ENCODE measurements at places on chromosomes 4 and X.

GRCh38 chr4:141643557-141643956 is 7.2 kb downstream of the IL15 start:
- DNase-seq, result no peak

DNA sequence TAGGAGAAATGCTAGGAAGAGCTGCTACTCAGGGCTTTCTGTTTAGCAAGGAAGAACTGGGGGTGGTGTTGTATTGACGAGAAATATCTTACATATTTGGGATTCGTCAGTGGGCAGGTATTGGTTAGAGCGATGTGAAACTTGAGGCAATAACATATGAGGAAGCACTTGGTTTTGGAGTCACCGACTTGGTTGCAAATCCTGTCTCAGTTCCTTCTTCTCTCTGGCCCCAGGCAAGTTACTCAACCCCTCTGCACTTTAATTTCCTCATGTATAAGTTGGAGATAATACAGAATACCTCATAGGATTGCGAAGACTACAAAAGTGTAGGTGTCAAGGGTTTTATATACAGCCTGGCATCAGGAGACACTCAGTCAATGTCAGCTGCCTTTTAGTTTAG is 34.1 kb downstream of the GPAT3 start:
- DNase-seq, result no peak

DNA sequence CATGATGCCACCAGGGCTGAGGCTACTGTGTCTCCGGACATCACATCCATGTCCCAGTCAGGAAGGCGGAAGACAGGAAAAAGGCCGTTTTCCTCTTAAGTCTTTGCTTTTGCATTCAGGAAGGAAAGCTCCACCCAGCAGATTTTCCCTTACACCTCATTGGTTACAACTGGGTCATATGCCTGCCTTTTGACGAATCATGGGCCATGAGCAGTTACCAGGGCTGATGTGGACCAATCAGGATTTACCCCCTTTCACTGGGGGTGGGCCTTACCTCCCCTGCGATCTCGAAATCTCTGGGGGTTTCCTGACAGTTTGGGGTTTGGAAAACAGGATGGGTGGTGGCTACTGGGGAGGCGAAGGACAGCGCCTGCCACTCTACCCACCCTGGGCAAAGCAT is 52.5 kb upstream of the GRPEL1 start:
- DNase-seq, result peak; percentile 21

- peak; percentile 40 for DNase-seq
Observed at GRCh38 chr4:41196633-41197332, 17.6 kb downstream of the APBB2 start.

DNA sequence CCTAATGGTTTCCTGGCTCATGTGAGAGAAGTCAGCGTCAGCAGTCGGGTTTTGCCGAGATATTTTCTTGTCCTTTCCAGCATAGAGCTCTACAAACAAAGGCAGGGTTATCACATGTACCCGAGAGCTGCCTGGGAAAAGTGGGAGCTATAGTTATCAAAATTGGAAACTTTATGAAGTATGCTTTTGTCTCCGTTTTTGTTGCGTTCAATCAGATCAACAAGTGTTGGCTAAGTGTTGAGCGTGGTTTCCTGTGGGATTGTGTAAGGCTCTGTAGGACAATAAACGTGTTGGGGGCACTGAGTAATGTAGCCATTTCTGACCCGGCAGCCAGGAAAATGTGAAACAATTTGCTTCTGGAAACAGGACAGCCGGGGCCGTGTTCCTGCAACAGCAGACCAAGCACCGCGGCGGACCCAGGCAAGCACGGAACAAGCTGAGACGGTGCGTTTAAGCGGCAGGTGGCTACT is at the start of gene BMX:
TSS of gene BMX (plus strand) at position 311 of the 470 bp plus-strand sequence. CDS start 7,547 bp downstream, outside the sequence.
- no peak for DNase-seq

GRCh38 chr4:59455751-59456150 is 1744.4 kb upstream of the ADGRL3 start:
- DNase-seq, result no peak

- peak; percentile 27 for DNase-seq
Observed at GRCh38 chrX:101485212-101485949, at the start of gene ARMCX4. Gene ARMCX4 (plus strand): TSS chrX:101485456. CDS start chrX:101488590, 3,134 bp downstream.

DNA sequence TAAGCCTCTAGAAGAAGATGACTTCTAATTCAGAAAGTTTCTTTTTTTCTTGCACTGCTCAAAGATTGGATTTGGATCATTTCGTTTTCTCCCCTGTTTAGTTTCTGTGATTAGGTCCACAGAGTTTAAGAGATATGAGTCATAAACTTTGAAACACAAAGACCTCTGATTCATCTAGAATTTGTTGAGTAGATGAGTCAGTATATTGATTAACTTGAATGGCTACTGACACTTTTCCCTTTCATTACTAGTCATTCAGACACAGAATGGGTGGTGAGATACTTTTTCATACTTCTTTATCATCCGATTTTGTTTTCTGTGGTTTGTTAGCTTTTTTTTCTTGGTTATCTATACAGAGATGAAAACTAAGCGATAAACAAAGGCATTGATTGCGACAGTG is 34.1 kb upstream of the AFF2 start:
- no peak for DNase-seq

DNA sequence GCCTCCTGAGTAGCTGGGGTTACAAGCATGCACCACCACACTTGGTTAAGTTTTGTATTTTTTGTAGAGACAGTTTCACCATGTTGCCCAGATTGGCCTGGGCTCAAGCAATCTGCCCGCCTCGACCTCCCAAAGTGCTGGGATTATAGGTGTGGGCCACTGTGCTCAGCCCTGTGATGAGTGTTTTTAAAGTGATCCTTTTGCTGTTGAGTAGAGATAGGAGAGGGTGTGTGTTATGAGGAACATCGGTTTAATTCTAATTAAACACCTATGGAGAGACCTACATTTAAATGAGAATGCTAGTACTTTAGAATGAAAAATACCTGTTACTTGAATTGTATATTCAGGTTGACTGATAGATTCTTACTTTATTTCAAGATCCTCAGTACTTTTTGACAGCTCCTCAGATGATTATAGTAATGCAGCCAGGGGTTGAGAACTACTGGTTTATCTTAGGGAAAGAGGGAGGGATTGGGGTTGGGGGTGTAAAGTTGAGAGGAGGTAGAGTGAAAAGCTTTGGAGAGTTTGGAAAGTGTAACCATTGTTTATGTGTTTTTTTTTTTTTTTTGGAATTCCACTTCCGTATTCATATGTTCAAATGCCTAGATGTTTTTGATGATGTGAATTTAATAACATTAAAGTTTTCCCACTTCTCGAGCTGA is 36.8 kb upstream of the DCK start:
- DNase-seq, result no peak

- no peak for DNase-seq
Observed at GRCh38 chrX:30690330-30690729, 37.1 kb downstream of the GK start.

GRCh38 chr4:101701551-101701950 is 89.0 kb upstream of the BANK1 start:
- no peak for DNase-seq

DNA sequence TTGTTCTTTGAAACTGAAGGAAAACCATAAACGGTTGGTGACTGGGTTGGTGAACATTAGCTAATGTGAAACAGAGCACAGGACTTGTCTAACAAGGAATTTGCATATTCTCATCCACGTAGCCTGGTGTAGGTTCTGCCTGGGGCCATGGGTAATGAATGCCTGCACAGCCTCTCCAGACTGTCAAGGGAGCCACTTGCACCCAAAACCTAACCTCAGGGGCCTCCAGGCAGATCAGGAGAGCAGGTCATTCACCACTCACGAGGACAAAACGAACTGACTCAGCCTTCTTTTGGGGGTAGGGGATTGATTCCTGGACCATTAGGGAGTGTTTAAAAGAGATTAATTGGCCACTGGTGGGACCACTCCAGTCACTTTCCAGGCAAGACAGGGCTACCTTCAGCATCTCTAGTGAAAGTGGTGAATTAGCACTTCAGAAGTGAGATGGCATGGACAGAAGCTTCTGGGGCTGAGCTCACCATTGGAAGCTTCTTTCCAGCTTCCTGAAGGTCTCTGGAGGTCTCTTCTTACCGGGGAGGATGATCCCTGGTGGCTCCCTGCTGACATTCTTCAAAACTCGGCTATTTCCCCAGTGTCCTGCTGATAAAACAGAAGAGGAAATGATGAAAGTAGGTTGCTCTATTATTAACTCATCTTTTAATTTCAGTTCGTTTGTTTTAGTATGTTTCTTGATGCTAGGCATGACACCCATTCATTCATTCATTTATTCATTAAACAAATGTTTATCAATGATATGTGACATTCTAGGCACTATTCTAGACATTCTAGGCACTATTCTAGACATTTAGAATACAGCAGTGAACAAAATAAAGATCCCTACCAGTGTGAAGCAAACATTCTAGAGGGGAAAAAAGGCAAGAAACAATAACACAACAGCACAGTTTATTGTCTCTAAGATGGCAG is 104.5 kb upstream of the LNX1 start:
- DNase-seq, result no peak

- no peak for DNase-seq
Observed at GRCh38 chr4:128107766-128108165, 46.7 kb downstream of the LARP1B start.
